Fibroblast of the conjunctiva (primary cell): ENCODE measurements at places on chromosomes 3 and 15.
A peak's percentile ranks its signal among the peaks of the same experiment; 100 is the strongest.

DNA sequence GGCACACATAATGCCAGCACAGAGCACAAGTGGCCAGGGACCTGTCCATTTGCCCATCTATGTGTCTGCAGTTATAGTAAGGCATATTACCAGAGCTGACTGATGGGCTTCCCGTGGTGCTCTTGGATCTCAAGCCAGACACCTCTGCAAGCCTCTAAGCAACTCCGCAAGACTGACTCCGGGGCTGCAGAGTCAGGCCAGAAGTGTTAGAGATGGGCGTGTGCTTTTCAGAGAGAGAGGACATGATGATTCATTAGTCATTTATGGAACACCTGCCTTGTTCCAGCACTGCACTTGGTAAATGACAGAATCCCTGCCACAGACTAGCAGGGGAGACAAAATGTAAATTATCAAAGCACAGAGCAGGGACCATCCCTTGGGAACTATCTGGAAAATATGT is 559.0 kb downstream of the PDCD6IP start:
- DNase-seq = no peak

- no peak for DNase-seq
These were observed 2.3 kb downstream of the GORASP1 start for GRCh38 chr3:39104961-39105686.

GRCh38 chr3:43998836-43999727 is 242.6 kb upstream of the TOPAZ1 start:
- DNase-seq = peak; percentile 74

DNA sequence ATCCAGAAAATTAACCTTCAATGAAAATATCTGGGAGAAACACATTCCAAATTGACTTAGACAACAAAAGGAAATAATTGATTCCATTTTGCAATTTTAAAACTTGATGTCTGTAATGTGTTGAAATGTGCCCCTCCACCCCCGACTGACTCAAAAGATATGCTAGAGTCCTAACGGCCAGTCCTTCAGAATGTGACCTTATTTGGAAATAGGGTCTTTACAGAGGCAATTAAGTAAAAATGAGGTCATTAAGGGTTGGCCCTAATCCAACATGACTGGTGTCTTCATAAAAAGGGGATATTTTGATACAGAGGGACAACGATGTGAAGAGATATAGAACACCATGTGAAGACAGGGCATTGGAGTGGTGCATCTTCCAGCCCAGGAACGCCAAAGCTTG is 153.9 kb downstream of the PDZRN3 start:
- no peak for DNase-seq

DNA sequence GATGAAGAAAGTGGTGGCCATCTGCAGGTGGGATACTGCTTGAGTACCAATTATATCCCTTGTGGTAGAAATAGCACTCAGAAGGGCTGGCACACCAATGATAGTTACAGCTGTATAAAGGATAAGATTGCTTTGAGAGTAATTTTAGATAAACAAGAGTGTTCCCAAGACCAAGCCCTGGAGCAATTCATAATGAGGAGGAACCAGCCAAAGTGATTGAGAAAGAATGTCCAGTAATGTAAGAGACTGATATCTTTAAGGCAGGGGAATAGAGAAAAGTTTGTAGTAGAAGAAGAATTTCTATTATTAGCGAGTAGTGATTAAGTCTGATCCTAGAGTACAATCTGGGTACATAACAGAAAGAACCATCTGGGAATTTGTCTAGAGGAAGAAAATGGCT is 945.1 kb downstream of the OTOL1 start:
- DNase-seq = peak; percentile 2

- no peak for DNase-seq
These were observed 96.4 kb upstream of the P3H2 start for GRCh38 chr3:190217081-190217480.
